Inflammatory macrophage (primary cell): ENCODE measurements at places on chromosomes 11 and 22.

DNA sequence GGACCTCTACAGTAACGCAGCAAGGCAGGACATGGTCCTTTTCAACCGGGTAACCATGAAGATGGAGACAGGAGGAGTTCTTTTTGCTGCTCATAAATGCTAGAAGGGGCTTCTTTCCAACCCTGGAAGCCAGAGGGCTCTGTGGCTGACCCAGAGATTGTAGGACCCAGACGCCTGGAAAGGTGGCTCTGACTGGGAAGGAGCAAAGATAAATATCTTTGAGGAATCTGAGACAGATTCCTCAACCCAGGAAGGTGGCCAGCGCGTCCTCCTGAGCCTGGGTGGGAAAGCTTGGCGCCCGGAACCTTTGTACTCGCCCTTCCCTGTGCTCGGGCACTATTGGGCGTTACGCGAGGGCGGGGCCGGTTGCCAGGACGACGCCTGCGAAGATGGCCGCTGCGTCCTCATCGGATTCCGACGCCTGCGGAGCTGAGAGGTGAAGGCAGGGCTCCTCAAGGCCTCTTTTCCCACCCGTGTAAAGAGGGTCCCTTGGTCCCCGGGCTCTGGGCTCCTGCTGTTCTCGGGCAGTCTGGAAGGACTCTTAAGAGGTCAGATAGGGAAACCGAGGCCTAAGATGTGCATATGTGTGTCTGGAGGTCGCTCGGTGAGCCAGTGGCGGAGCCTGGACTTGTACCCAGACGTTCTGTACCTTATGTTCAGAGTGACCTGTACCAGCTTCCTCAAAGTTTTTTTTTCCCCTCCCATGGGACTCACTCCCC, at the start of gene BBS1:
TSS of gene BBS1 (plus strand) at position 365 of the 719 bp plus-strand sequence. CDS start at position 390, 25 bp downstream.
- DNase-seq, result peak; percentile 76

GRCh38 chr22:42642806-42643633, 2.6 kb upstream of the ATP5MGL start:
- peak; percentile 46 for DNase-seq

- no peak for DNase-seq
Measured at GRCh38 chr22:48640890-48641841, 1186.5 kb downstream of the BRD1 start.

GRCh38 chr11:128759597-128759996, 65.7 kb downstream of the FLI1 start:
- DNase-seq, result no peak

- DNase-seq, result no peak
Measured at GRCh38 chr11:133618544-133618943, 86.2 kb upstream of the OPCML start.

DNA sequence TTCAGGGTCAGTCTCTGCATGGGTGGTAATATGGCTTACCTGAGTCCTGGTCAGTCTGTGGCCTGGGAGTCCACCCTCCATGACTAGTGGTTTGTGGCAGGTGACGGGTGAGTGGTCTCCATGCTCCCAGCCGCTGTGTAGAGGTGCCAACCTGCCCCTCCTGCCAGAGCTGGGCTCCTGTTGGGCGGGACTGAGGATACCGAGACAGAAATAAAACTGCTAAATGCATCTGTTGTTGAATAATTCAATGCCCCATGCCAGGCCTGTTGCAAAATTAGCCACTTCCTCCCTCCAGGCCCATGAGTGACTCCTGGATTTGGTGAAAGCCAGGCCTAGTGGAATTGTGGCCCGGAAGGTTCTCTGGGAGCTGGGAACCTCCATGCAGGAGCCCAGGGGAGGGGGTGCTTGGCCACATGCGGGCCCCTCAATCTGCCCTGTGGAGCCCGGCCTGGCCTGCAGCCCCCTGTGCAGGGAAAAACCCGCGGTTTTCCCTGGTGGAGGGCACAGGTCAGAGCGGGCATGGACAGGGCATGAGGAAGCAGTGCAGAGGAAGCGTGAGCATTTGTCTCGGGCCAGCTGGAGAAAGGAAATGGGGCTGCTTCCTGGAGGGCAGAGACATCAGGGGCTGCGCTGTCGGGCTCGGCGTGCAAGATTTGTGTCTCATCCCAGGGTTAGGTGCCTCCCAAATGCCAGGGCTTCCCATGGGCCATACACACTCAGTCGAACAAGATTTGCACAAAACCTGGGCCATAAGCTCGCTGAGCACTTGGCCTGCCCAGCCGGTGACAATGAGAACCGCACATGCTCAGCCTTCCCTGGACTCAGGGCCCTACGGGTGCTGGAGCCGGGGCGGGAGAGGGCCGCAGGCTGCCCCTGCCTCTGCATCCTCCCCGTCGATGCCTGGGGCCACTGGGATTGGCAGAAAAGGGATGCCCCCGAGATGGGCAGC, 66.9 kb downstream of the KCNQ1 start:
- DNase-seq, result peak; percentile 76

GRCh38 chr11:77090046-77090372, 12.6 kb upstream of the OMP start:
- no peak for DNase-seq

GRCh38 chr11:122209619-122210366, 93.8 kb upstream of the BLID start:
- DNase-seq, result no peak

GRCh38 chr22:29208879-29209623, 3.4 kb downstream of the EMID1 start:
- DNase-seq, result no peak

- DNase-seq, result no peak
Measured at GRCh38 chr11:1162138-1162475, 4.4 kb downstream of the MUC5AC start.
